ENCODE measurements at places on chromosomes 3 and 15. TPM values are rescaled to one million over a fixed set of nuclear protein-coding genes. Genes with fewer than 3 reads are reported as not detected.

DPH3 gene
- 12.5 TPM for total RNA-seq

ASB14 gene
- not detected for total RNA-seq

SERPINI2 gene
- total RNA-seq = not detected

BUB1B gene
- total RNA-seq = 2.9 TPM

ACAN gene
- total RNA-seq = 0.15 TPM

CPLX3 gene
- not detected for total RNA-seq

CFAP92 gene
- not detected for total RNA-seq

CYP1A1 gene
- 0.45 TPM for total RNA-seq

PLSCR4 gene
- 52.2 TPM for total RNA-seq

WDR49 gene
- total RNA-seq = 0.08 TPM

CADPS gene
- total RNA-seq = 0.82 TPM

ROPN1B gene
- not detected for total RNA-seq

CCR1 gene
- not detected for total RNA-seq

MITF gene
- total RNA-seq = 0.68 TPM

NEK11 gene
- total RNA-seq = 5.4 TPM

WDR93 gene
- total RNA-seq = not detected

DHFR2 gene
- 4.2 TPM for total RNA-seq

TFG gene
- 69.8 TPM for total RNA-seq

OSTN gene
- 3.5 TPM for total RNA-seq

CNTN3 gene
- 3.5 TPM for total RNA-seq

PRR20G gene
- total RNA-seq = not detected

FEZF2 gene
- not detected for total RNA-seq

AP3B2 gene
- total RNA-seq = under 0.01 TPM

PLA2G4D gene
- not detected for total RNA-seq

ESYT3 gene
- 0.30 TPM for total RNA-seq

BCL2A1 gene
- not detected for total RNA-seq

LTF gene
- not detected for total RNA-seq

PRR23C gene
- not detected for total RNA-seq

GPR15 gene
- total RNA-seq = not detected

HMG20A gene
- 18.5 TPM for total RNA-seq

EXD1 gene
- total RNA-seq = not detected

MYLK gene
- total RNA-seq = 85.2 TPM

SLC9C1 gene
- 0.70 TPM for total RNA-seq

NLGN1 gene
- 3.0 TPM for total RNA-seq

SLC51B gene
- not detected for total RNA-seq

MYO5C gene
- under 0.01 TPM for total RNA-seq

SEMA3G gene
- not detected for total RNA-seq

HTR3E gene
- not detected for total RNA-seq

GAP43 gene
- 5.1 TPM for total RNA-seq

STRIT1 gene
- total RNA-seq = not detected

CYB561D2 gene
- total RNA-seq = 32.7 TPM

CFAP100 gene
- not detected for total RNA-seq

IL1RAP gene
- total RNA-seq = 18.2 TPM

PLA2G4F gene
- not detected for total RNA-seq

CALML4 gene
- 2.0 TPM for total RNA-seq

CSK gene
- 22.6 TPM for total RNA-seq

PRR23E gene
- not detected for total RNA-seq

SNRPN gene
- 147 TPM for total RNA-seq

ZBED2 gene
- 0.08 TPM for total RNA-seq

LXN gene
- total RNA-seq = 16.0 TPM

EHD4 gene
- total RNA-seq = 6.2 TPM

GPR156 gene
- 0.23 TPM for total RNA-seq

MUC4 gene
- total RNA-seq = not detected

SLC22A14 gene
- 0.23 TPM for total RNA-seq
